CD4-positive, alpha-beta T cell treated with Interleukin-12 subunit alpha and Interleukin-12 subunit beta, for 1 hour (primary cell): ENCODE measurements at places on chromosomes 4 and X.

DNA sequence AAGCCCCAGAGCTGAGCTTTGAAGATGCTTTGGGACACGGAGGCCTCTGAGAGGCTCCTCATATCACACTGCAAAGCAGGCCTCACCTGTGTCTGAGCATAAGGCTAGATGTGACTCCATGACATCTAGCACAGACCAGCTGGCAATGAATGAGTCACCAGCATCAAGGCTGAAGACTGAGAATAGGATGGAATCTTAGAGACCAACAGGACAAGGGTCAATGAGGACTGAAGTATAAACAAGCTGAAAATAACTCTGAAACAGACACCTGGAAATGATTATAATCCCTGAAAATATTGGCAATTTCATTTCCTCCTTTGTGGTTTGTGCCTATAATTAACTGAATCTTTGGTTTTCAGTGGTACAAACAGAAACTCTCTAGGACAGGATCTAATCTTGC, 87.1 kb upstream of the PRPS1 start:
- no peak for DNase-seq

- DNase-seq: no peak
Measured at GRCh38 chr4:154465085-154465484, 26.5 kb downstream of the DCHS2 start.

DNA sequence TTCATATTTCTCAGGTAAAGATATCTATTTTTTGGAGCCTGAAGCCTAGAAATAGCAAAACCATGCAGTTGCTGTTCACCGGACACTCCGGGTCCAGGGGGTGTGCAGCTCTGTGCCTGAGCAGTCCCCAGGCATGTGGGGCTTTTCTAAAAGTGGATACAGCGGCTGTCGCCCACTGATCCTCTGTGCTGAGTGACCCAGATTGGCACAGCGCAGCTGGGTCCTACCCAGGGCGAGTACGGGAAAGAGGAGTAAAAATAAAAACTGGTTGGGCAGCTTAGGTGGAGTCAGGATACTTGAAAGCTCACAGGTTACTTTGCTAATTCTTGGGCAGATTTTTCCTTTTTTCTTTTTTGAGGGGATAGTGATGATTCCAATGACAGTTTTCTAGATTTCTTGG, 118.8 kb downstream of the UCHL1 start:
- no peak for DNase-seq

- DNase-seq: no peak
Measured at GRCh38 chrX:83535417-83536196, 27.5 kb downstream of the POU3F4 start.

DNA sequence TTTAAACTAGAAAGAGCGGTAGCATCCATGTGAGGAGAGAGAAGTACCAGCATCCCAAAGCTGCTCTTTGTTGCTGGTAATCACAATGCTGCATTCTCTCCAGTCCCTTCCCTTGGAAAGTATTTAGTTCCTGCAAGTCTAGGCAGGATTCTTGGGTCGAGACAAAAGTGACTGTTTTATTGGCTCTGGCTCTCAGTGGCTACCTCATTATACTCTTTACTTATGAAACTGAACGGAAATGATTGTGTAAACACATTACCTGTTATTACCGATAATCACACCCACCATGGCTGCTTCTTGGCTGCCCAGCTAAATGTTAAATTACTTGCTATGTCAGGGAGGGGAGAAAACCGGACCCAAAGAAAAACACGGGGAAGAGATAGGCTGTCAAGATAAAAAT, 26.2 kb downstream of the ATXN3L start:
- DNase-seq: no peak

DNA sequence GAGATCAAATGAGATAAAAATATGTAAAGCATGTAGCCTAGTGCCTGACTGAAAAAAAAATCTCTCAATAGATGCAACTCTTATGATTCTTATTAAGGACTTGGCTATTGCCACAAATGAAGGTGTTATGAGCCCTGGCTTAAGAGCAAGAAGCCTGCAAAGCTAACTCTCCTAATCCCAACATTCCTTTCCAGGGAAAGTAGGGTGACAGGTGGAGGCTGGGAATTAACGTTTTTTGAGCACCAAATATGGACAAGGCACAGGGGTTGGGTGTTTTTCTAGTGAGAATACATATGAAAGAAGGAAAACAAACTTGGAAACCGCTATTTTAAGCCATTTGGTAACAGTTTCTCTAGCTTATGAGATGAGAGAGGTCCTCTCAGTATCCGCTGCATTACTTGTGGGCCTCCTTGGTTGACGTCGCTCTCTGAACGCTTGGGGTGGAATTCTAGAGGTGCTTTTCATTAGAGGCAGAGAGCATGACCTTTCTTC, 2.4 kb downstream of the RHOH start:
- DNase-seq: peak; percentile 58

DNA sequence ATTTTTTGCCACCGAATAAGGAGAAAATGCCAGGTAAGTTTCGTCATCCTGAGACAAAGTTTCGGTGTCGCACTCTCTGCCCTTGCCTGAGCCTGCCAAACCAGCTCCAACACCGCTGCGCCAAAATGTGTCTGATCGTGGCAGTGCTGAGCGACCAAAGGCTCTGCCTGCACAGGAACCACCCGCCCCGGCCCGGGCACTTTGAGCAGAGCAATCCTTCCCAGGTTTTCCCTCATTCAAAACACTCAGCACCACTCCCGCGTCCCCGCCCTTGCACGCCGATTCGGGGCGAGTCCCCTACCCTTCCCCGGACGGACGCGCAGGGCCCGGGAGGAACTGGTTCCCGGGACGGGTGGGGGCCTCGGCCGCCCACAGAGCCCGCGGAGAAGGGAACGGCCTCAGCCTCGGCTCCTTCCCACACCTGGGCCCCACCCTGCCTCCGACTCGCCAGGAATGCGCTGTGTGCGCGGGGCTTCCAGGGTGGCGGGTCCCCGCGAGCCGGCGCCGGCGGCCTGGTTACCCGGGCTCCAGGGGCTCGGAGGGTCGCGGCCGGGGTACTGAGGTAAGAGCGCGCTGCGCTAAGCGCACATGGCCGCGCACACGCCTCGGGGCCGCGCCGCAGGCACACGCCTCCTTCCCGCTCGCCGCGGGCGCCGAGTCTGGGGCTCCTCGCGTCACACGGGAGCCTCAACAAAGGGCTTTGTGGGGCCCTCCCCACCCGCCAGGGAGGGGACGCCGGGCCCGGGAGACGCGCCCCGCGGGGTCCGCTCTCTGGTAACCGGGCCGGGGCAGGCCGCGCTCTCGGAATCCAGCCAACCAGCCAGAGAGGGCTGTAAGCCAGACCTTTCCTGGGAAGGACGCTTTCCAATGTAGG, at the start of gene C4orf36:
TSS of gene C4orf36 (minus strand) at position 661 of the 874 bp plus-strand sequence. CDS start 902 bp downstream, outside the sequence.
- no peak for DNase-seq

GRCh38 chr4:186144946-186145569, 40.6 kb downstream of the FAM149A start:
- no peak for DNase-seq

DNA sequence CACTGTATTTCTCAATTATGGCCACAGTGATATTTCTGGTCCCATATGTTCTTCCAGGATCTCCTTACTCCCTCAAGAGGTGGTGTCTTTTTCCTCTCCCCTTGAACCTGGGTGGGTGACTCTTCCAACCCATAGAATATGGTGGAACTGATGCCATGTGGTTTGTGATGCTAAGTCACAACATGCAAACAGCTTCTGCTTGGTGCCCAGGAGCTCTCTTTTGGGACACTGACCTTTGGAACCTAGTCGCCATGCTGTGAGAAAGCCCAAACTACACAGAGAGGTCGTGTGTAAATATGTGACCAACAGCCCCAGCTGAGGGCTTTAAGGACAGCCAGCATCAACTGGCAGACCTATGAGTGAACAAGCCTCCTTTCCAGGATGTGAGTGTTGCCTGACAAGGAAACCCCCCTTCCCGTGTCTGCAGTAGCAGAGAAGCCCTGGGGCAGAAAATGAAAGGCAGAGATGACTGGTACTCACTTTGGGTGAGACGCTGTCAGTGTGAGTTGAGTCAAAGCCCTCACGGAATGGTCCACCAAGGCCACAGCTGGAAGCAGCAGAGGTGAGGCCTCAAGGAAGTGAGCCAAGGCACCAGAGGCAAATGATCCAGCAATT, 223.4 kb downstream of the BCOR start:
- peak; percentile 26 for DNase-seq

DNA sequence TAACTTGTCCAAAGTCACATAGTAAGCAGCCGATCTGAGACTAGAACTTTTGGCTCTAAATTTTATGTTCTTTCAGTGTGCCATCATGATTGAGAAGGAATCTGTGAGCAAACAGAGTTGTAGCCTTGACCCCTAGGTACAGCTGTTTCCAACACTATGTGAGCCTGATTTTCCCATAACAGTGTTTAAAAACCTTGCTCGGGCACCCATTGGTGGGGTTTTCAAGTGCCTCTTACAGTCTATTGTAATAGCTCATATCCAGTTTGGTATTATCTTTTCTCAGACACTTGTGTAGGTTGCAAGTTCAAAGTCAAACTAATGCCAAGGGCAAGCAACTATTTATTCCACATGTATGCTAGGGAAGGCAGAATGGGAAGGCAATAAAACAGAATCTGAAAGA, 467.9 kb downstream of the INPP4B start:
- no peak for DNase-seq

GRCh38 chr4:82747686-82748575, 50.7 kb downstream of the SCD5 start:
- DNase-seq: no peak

- no peak for DNase-seq
Measured at GRCh38 chrX:15681433-15681832, 16.8 kb upstream of the CLTRN start.

DNA sequence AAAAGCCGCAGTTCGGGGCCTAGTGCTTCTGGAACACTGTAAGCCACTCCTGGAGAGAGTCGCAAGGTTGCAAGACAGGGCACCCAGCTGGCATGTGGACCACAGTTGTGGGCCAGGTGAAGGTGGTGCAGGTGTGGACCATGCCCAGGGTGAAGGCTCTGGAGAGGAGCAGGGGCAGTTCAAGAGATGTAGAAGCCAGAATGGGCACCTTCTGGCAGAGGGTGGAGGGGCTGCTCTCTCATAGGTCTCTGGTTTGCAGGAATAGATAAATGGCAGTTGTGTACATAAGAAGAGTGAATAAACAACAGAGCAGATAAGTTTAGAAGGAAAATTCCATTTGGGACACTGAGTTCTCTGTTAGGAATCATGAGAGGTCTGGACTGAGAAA, 38.6 kb downstream of the TNIP3 start:
- DNase-seq: no peak

- no peak for DNase-seq
Measured at GRCh38 chrX:19689170-19689779, 174.0 kb upstream of the MAP3K15 start.

GRCh38 chr4:124386163-124386562, 326.4 kb downstream of the ANKRD50 start:
- no peak for DNase-seq
